Right renal cortex interstitium (tissue), 3 donors: ENCODE measurements at places on chromosomes 13 and 19.

DNA sequence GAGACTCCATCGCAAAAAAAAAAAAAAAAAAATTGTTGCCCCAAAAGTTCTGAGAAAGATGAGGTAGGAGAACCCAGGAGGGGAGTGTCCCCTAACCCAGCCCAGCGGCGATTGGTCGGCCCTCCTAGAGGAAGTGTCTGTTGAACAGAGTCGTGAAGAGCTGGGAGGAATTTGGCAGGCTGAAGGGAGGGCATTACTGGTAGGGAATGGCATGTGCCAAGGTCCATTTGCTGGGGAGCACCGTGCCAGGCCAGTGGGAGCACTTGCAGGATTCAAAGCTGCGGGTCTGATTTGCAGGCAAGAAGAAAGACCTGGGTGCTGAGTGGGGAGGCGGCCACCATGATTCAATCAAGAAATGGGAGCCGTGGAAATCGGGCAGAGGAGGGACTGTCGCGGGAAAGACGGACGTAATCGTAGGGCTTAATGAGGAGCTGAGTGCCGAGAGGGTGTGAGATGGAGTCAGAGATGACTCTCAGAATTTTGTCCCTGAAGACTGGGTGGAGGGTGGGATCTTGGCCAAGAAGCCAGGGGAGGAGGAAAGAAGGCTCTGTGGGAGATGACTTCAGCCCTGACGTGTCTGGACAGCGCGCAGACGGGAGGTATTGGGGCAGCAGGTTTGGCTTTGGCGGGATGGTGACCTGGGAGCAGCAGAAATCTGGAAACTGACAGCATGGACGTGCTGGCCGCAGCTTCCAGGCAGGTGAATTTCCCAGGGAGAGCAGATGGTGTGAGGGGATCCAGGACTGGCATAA, 15.4 kb downstream of the CERS4 start:
- DNase-seq: no peak

DNA sequence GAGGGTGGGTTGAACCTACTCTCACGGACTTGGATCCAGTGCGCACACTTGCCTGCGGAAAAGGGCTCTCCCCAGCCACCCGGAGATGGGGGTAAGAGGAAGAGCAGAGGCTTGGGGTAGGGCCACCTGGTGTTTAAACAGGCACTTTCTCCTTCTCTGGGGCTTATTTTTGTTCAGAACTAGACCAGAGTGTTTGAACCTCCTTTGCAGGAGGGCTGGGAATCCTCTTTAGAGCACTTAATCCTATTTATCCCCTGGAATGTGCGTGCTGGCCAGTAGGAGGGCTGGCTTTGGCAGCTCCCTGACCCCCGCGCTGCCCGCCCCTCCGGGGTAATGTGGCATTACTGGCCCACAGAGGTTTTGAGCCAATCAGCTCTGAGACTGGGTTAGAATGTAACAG, 2.0 kb downstream of the RGS9BP start:
- no peak for DNase-seq

- no peak for DNase-seq
Measured at GRCh38 chr13:23609414-23609760, 39.2 kb downstream of the TNFRSF19 start.

- no peak for DNase-seq
Measured at GRCh38 chr19:29263305-29264135, 50.6 kb upstream of the UQCRFS1 start.

GRCh38 chr19:5897189-5897969, 6.2 kb downstream of the NDUFA11 start:
- no peak for DNase-seq

DNA sequence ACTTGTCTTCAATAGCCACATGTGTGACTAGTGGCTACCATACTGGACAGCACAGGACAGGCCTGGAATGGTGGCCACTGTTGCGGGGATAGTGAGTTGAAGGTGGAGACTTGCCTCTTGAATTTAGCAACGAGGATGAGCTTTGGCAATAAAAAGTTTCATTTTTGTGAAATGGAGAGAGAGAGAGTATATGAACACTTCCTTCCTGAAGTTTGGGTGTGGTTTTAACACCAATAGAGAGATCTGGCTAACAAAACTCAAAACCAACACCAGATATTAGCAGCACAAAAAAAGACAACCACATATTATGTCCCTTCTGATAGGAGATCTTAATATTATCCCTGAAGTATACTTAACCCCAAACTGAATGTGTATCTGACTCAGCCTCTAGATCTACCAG, 6.3 kb upstream of the LRFN3 start:
- DNase-seq: no peak

DNA sequence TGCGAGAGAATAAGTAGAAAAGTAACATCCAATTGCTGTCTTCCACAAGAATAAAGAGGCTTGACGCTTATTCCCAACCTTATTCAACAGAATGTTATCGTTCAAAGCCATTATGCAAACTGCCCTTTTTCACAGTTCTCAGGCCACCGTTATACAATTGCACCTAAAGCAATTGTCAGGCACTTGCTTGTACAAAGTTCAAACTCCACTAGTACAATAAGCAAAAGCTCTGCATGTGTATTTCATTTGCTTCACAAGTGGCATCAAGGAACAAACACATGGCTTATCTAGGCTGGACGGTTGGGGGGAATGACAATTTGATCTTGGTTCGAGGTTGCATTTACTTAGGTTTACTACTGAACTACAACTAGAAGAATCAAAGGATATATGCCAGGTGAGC, 815.6 kb downstream of the EFNB2 start:
- no peak for DNase-seq

DNA sequence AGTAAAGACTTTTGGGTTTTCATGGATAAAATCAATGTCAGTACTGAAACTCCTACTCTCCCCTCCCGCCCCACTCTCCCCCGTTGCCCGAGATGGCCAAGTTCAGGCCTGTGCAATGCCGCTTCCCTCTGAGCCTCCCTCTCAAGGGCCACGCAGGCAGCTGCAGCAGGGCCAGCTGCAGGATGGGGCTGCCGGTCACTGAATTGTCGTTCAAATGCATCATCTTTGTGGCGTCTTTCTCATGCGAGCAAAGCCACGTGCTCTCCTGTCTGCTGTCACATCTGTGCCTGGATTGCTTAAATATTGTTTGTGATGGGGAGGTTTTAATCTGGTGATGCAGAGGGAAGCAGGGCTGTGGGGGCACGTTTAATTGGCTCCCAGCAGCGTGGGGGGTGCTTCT, 26.6 kb downstream of the SHISA2 start:
- no peak for DNase-seq

GRCh38 chr19:48418317-48419064, 25.0 kb downstream of the GRIN2D start:
- no peak for DNase-seq

GRCh38 chr13:34862716-34863115, 79.4 kb upstream of the NBEA start:
- DNase-seq: no peak

DNA sequence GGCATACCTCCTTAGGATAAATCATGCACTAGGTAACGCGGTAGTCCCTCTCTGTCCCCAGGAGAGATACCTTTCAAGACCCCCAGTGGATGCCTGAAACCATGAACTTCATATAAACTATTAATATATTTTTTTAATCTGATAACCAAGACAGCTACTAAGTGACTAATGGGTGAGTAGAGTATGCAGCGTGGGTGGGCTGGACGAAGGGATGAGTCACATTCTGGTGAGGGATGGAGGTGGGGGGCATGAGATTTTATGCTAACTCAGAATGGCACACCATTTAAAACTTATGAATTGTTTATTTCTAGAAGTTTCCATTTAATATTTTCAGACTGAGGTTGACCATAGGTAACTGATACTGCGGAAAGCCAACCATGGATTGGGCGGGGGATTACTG, 46.2 kb downstream of the CDK8 start:
- no peak for DNase-seq

DNA sequence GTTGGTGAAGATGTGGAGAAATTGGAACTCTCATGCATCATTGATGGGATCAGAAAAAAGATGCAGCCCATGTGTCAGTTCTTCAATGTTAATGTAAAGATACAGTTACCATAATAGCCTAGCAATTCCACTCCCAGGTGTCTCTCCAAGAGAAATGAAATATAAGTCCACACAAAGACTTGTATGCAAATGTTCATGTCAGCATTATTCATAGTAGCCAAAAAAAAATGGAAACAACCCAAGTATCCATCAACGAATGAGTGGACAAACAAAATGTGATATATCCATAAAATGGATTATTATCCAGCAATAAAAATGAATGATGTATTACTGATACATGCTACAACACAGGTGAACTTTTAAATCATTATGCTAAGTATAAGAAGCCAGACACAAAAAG, 38.7 kb downstream of the CCDC70 start:
- DNase-seq: no peak

DNA sequence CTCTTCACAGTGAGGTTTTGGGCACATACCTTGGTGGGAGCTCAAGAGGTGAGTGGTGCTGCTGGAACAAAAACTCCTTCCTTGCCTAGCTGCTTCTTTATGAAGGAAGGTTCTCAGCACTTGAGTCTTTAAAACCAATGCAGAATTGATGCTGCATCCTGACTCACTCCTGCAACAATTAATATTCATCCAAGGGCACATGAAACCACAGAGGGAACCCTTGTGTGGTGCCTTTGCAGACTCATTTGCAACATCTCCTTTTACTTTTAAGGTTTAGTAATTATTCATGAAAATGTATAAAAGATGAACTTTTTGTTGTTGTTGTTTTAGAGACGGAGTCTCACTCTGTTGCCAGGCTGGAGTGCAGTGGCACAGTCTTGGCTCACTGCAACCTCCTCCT, 30.1 kb downstream of the OPA3 start:
- DNase-seq: no peak

DNA sequence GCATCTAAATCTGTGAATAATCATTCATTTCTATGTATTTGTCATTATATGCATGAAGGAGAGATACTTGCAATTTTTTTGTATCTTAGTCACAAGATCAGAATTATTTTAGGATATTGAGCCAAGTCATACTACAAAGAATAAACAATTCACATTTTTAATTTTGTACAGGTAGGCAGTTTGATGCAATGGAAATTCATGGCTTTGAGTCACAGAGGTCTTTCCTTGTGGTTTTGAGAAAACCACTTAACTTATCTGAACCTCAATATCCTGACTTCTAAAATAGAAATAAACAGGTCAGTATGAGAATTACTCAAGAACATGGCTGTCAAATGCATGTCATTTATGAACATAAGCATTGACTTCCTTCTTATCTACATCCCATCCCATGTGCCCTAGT, 221.4 kb upstream of the SLC10A2 start:
- DNase-seq: no peak

- DNase-seq: no peak
Measured at GRCh38 chr19:58394821-58395219, 636 bp upstream of the RNF225 start.

DNA sequence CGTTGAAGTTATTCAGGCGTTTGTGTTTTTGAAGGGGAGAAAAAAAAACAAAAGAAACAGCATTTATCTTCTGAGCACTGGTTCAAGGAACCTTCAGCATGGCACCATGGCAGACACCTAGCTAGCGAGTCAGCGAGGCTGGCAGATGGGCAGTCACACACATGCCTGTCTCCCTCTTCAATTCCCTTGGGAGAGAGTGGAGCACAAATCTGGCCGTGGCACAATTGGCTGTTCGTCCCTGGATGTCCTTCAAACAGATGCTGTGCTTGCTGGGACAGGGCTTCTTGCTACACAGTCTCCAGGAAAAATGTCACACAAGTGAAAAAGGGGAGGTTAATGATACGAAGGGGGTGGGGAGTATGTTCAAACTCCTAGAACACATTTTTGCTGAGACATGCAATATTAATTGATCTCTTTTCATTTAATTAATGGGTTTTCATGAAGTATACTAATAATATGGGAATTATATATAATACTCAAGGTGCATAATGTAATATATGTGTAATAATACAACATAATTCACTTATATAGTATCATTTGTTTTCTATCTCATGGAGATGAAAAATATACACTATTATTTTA, 1674.5 kb upstream of the SLC10A2 start:
- no peak for DNase-seq

GRCh38 chr13:85557691-85558467, 241.3 kb downstream of the SLITRK6 start:
- DNase-seq: peak; percentile 13

DNA sequence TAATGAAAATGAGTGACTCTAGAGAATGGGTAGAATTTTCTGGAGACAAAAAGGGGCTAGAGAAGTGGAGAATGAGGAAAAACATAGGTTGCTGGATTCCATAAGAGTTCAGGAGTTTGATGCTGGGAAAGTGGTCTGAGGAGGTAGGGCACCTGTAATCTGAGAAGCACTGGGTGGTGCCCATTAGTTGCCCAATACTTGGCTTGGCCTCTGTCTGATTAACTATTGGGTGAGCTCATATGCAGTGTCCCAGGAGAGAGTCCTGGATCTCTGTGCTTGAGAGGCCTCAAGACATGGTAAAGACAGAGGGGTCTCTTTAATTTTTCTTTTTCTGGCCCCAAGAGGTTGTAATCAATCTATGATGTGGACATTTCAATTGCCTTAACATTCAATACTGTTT, 390.1 kb downstream of the TDRD3 start:
- DNase-seq: no peak

DNA sequence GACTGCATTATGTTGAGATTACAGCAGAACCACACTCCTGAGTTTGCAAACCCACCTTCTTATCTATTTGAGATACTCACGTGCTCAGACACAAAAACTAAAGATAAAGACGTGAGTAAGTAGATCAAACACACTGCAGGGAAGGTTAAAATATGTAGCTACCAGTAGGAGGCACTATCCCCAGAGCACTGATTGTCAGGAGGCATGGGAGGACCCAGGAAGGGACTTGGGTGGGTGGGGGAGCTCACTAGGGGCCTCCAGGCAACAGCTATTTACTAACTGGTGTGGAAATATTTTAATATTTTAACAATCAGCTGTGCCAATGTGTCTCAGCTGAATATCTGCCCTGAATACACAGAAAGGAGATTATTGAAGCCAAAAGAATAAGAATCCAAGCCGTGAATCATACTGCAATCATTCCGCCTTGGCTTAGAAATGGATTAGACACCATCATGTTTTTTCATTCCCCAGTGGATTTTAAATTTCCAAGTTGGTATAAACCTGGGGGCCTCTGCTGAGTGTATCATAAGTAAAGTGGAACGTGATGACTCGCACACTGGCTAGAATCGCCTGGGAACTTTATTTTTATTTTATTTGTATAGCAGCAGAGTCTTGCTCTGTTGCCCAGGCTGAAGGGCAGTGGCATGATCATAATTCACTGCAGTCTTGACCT, 73.2 kb upstream of the CACNA1A start:
- no peak for DNase-seq

- DNase-seq: no peak
Measured at GRCh38 chr13:91111476-91112200, 235.8 kb upstream of the MIR17HG start.

- no peak for DNase-seq
Measured at GRCh38 chr19:49474542-49474924, 518 bp downstream of the FLT3LG start.
